HS-27A (cell line): ENCODE measurements at places on chromosomes 5 and 9.
A peak's percentile ranks its signal among the peaks of the same experiment; 100 is the strongest.

DNA sequence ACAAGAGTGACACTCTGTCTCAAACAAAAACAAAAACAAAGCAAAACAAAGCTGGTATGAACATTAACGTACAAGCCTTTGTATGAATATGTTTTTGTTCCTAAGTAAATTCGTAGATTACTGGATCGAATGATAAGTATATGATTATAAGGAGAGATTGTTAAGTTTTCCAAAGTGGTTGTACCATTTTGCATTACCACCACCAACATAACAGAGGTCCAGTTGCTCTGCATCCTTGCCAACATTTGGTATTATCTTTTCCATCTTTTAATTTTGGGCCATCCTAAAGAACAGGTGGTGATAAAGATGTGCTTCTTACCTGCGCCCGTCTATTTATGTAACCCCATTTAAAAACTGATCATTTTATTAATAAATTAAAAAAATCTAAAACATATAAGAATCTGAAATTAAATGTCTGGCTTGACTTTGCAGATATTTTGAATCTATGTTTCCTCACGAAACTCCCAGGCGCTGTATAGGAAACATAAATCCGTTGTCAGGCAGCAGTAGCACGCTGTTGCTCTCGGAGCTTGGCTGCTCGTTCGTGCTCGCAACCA is 593 bp upstream of the NAA35 start:
- no peak for DNase-seq

- peak; percentile 45 for DNase-seq
Observed at GRCh38 chr5:33401482-33402390, 39.0 kb upstream of the TARS1 start.

DNA sequence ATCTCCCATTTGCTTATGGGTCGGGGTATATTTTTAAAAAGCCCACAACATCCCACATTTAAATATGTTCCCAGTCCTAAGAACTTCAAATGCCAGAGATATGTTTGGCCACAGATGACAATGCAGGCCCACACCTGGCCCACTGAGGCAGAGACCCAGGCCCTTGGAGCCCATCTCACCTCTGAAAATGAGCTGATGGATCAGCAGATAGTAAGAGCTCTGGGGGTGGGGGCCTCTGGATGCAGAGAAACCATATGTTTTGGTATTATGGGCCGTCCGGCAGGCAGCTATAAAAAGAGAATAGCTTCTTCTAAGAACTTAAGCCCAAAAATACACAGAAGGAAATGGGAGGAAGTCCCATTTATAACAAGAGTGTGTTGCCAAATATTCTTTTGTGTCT is 256.0 kb downstream of the GRIA1 start:
- DNase-seq, result no peak

- DNase-seq, result no peak
Observed at GRCh38 chr9:136981588-136982231, 1.1 kb upstream of the LCNL1 start.

GRCh38 chr5:142125378-142125777 is 16.8 kb downstream of the NDFIP1 start:
- DNase-seq, result no peak

DNA sequence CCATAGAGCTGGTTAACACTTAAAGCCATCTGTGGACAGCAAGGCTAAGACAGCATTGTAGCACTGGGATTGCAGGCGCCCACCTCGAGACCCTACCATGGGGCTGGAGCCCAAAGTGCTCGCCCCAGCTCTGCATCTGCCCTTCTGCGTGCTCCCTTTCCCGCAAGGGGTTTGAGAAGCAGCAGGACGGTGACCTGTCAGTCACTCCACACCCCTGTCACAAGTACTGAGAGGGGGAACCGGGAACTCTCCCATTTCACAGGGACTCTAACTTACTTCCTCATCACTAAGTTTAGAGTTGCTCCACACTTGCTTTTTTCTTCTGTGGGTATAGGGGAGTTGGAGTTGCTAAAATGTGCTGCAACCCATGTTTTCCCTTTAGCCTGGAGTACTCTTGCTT is 273.2 kb downstream of the SMARCA2 start:
- DNase-seq, result no peak

GRCh38 chr9:123431581-123431980 is 75.6 kb downstream of the CRB2 start:
- DNase-seq, result no peak

DNA sequence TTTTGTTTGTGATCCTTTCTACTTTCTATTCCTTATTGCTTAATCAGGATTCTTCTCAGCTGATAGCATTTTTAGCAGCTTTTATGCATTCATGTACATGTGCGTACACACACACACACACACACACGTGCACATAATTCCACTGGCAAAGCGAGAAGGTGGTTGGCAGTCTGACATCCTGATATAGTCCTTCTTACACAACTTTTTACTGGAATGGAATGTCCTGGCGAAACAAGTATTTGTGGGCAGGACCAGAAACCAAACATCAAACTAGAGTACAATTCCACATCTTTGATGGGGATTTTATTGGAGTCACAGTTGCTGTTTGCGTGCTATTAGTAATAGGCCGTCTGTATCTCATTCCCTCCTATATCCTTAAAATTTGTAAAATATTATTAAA is 356.5 kb downstream of the CCDC171 start:
- no peak for DNase-seq

- no peak for DNase-seq
Observed at GRCh38 chr5:170355601-170356098, 33.5 kb downstream of the KCNMB1 start.

- DNase-seq, result no peak
Observed at GRCh38 chr5:145934276-145934675, 2.1 kb upstream of the SH3RF2 start.

DNA sequence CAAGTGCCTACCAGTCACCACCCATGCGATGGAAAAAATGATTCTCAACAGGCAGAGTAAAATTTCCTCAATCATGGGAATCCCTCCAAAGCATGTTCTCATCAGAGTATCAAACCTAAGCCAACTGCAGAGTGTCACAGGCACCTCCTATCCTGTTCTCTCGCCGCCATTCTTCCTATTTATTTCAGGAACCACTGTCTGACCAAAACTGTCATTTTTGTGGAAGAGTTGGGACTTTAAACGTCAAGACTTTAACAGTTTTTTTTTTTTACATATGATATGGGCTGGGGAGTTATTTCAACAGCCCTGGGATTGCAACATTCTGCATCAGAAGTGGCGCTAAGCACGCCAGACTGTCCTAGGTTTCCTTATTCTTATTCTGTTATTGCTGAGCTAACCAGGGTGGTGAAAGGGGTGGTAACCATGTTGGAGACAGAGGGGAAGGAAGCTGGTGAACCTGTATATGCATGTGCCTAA is 29.5 kb downstream of the PFDN1 start:
- DNase-seq, result no peak

GRCh38 chr5:82364497-82364896 is 86.3 kb upstream of the RPS23 start:
- no peak for DNase-seq

- DNase-seq, result no peak
Observed at GRCh38 chr5:54837093-54837492, 148.3 kb downstream of the ESM1 start.

DNA sequence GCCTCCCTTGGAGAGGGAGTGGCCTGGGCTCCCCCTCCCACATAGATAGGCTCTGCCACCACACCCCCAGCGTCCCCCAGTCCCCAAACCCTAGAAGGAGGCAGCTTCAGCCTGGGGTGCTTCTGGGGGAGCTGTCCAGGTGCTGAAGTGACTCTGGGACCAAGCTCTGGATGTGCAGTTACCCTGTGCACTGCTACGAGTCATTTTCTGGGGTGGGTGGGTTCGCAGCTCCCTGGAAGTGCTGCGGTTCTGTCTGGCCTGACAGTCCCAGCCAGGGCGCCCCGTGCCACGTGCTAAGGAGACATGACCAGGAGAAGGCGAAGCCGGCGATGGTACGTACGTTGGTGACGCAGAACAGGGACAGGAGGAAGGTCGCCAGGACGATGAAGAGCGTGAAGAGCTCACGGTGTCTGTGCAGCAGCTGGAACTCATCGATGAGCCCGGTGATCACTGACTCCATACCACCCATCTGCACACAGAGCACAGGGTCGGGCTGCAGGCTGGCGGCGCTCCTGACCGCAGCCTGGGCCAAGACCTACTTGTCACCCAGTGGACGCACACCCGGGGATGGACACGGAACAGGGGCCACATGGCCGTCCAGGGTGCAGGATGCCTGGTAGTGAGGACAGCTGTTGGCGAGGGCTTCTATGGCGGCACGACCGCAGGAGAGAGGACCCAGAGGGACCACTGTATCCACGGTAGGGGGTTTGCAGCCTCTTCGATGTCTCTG is 35.7 kb downstream of the SLC6A3 start:
- no peak for DNase-seq

DNA sequence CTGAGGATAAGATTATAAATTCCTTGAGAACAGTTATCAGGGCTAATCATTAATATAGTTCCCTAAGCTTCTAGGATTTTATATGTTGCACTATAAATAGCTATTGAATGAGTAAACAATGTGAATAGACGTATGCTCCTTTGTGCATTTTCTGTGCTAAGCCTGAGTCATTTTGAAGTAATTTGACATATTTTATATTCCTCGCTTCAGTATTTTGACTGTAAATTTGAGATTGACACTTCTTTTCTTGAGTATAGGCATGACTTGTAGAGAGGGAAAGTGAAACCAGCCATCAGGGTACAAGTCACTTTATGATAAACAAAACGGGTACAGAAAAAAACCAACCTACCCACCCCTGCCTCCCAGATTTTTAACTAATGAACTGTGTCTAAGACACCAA is 367.7 kb upstream of the PRR16 start:
- peak; percentile 14 for DNase-seq

GRCh38 chr9:100499866-100500265 is 26.9 kb downstream of the TMEFF1 start:
- DNase-seq, result no peak

GRCh38 chr9:100240512-100240911 is 112.2 kb downstream of the TEX10 start:
- no peak for DNase-seq

DNA sequence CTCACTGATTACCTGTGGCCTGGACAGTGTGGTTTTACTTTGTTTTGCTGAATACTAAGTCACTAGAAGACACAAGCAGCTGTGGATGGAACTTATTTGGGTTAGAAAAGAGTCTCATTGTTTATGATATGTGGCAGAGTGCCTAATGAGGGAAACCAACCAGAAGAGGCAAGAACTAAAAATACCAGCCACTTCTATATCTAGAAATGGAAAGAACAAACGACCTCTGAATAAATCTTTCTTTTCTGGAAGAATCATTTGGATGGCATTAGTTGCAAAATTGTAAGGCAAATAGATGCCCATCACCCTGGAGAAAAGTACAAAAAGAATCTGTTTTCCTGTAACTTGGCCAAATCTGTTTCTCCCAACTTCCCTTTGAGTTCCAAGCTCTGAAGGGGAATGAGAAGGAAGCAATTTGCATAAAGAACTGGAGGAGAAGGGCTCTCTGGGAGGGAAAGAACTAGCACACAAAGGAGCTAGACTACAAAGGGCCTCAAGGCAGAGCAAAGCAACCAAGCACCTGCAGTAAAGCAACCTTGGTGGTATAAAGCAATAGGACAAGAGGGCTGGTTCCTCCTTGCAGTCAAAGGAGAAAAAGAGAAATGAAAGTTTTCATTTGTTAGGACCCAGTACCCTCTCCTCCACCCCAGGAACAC is 455.4 kb downstream of the CAAP1 start:
- no peak for DNase-seq

GRCh38 chr9:96031366-96031824 is 155.9 kb downstream of the ERCC6L2 start:
- no peak for DNase-seq

GRCh38 chr9:86471171-86471815 is 117.1 kb upstream of the TUT7 start:
- DNase-seq, result no peak

- DNase-seq, result no peak
Observed at GRCh38 chr5:82405618-82406204, 127.6 kb upstream of the RPS23 start.

DNA sequence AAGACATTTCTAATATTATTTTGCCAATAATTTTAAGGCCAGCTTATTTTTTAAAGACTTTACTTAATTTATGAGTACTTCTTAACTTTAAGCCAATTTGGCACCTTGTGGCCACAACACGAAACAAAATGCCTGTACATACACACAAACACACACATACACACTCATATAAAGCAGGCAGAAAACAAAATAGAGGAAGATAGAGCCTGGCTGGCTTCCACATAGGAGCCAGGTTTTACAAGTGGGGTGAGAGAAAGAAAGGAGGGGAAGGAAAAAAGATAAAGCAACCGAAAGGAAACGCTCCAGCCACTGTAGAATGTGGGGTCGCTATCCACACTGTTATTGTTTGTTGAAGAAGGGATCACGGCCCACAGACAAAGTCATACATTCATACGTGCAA is 10.4 kb downstream of the GMCL2 start:
- no peak for DNase-seq

DNA sequence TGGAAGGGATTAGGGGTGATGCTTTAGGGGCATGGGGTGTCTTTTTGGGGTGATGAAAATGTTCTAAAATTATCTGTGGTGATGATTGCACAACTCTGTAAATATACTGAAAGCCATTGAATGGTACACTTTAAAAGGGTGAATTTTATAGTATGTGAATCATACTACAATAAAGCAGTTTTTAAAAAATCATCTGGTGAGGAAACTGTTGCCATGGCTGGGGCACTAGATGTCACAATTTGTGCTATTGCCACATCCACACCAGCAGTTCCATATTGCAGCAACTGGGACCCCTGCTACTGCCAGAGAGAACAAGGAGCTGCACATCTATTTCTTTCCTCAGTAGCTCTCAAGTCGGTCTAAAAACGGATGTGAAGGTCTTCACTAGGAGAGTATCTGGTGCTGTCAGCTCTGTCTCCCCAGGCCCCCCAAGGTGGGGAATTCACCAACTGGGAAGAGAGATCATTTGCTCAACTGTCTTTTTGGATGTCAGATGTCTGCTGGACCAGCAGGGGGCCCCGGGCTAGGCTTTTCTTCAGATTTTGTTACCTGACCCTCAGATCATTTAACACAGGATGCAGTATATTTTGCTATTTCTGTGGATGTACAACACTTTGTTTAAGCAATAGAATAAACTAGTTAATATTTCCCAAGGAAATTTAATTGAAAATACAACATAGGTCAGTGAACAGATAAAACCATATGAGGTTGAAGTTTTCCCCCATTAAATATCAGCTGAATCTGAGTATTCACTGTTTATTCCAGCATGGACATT is 13.2 kb downstream of the CMYA5 start:
- no peak for DNase-seq

DNA sequence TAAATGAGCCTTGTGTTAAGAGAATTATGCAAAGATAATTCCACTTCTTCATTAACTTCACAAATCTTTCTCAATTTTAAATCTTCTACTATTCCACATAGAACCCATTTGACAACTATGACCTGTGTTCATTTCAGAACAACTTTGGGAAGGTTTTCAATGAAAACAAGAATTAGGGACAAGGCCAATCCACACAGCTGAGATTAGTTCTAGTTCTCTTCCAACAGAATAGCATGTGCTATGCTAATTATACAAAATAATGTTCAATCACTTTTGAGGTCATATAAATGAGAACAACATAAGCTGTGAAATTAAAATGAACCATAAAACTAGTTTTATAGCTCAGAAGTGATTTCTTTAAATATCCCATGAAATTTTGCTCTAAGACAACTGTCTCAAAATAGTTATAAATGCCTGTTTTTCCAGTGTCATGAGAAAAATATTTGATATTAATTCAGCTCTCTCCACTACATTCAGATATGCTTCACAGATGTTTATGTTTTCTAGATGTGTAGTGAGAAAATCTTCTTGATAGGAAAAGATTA is 7.2 kb upstream of the LHFPL2 start:
- DNase-seq, result no peak

- DNase-seq, result peak; percentile 78
Observed at GRCh38 chr5:74040065-74040551, 414.1 kb downstream of the ARHGEF28 start.

- DNase-seq, result no peak
Observed at GRCh38 chr5:73387149-73387591, 61.4 kb downstream of the FOXD1 start.

- no peak for DNase-seq
Observed at GRCh38 chr5:55993731-55994494, 850 bp downstream of the IL6ST start.
